ENCODE measurements at places on chromosomes 12 and 14. TPM values are rescaled to one million over a fixed set of nuclear protein-coding genes. Genes with fewer than 3 reads are reported as not detected.

The FLRT2 gene
- total RNA-seq = not detected

The MUCL1 gene
- not detected for total RNA-seq

The FOXA1 gene
- total RNA-seq = 131 TPM

The PMCH gene
- total RNA-seq = not detected

The GRIP1 gene
- 47.4 TPM for total RNA-seq

The ERBB3 gene
- total RNA-seq = 170 TPM

The LMNTD1 gene
- not detected for total RNA-seq

The POTEM gene
- not detected for total RNA-seq

The RTN1 gene
- total RNA-seq = not detected

The SLC6A15 gene
- not detected for total RNA-seq

The CPNE8 gene
- total RNA-seq = 18.6 TPM

The CPM gene
- total RNA-seq = 11.9 TPM

The RIMBP2 gene
- total RNA-seq = 6.1 TPM

- H3K27ac ChIP-seq = no peak overlapping the region
- H3K36me3 ChIP-seq = no peaks in the 10 kb centered on the region
- H3K4me3 ChIP-seq = no peak overlapping the region
Measured at GRCh38 chr12:128966203-128966810, 113.0 kb downstream of the GLT1D1 start.

GRCh38 chr12:6825398-6826124, 2.6 kb upstream of the P3H3 start:
- H3K27me3 ChIP-seq = peaks cover 100% of the 10 kb centered on the region
- no peak overlapping the region for H3K27ac ChIP-seq
- peaks cover 16% of the 10 kb centered on the region for H3K36me3 ChIP-seq

GRCh38 chr14:37253905-37254304, 56.2 kb downstream of the MIPOL1 start:
- no peaks in the 10 kb centered on the region for H3K36me3 ChIP-seq
- H3K4me1 ChIP-seq = peaks cover 15% of the 10 kb centered on the region
- no peak overlapping the region for H3K27ac ChIP-seq
- peak; percentile 55 for DNase-seq
- H3K4me3 ChIP-seq = no peak overlapping the region

GRCh38 chr14:103316721-103317121, 17.3 kb upstream of the EIF5 start:
- peaks cover 15% of the 10 kb centered on the region for H3K27me3 ChIP-seq
- DNase-seq = no peak
- H3K4me1 ChIP-seq = no peaks in the 10 kb centered on the region
- H3K36me3 ChIP-seq = no peaks in the 10 kb centered on the region
- no peak overlapping the region for H3K4me3 ChIP-seq
- H3K27ac ChIP-seq = no peak overlapping the region

DNA sequence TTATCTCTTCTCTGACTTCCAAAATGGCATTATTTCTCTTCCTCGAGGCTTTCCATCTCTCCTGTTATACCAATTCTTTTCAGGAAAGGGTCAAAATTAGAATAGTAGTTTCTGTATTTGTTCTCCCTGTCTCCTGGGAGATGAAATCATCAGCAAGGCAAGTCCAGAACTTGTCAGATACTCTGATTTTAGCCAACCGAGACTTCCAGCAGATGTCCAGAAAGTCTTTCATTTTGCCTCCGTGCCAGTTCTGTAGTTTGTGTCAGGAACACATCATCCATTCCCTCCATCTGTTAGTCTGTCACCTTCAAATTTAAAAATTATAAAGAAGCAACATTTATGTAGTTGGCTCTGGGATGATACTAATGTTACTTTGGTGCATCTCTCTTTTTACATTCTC, 275.7 kb downstream of the CCDC59 start:
- no peaks in the 10 kb centered on the region for H3K4me1 ChIP-seq
- no peak for DNase-seq
- H3K27me3 ChIP-seq = no peaks in the 10 kb centered on the region
- no peak overlapping the region for H3K4me3 ChIP-seq

DNA sequence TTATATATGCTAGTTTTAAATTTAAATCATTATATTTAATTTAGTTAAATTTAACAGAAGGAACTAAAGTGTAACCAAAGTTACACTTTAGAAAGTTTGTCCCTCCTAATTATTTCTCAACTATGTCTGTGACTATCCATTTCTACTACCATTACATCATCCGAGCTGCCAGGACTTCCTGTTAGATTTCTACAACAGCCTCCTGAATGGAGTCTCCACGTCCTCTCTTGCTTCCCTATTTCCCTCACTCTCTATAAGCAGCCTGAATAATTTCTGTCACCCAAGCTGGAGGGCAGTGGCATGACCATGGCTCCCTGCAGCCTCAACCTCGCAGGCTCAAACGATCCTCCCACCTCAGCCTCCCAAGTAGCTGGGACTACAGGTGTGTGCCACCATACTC, 84.1 kb downstream of the TTC7B start:
- H3K27me3 ChIP-seq = no peaks in the 10 kb centered on the region
- H3K27ac ChIP-seq = no peak overlapping the region
- no peaks in the 10 kb centered on the region for H3K36me3 ChIP-seq

DNA sequence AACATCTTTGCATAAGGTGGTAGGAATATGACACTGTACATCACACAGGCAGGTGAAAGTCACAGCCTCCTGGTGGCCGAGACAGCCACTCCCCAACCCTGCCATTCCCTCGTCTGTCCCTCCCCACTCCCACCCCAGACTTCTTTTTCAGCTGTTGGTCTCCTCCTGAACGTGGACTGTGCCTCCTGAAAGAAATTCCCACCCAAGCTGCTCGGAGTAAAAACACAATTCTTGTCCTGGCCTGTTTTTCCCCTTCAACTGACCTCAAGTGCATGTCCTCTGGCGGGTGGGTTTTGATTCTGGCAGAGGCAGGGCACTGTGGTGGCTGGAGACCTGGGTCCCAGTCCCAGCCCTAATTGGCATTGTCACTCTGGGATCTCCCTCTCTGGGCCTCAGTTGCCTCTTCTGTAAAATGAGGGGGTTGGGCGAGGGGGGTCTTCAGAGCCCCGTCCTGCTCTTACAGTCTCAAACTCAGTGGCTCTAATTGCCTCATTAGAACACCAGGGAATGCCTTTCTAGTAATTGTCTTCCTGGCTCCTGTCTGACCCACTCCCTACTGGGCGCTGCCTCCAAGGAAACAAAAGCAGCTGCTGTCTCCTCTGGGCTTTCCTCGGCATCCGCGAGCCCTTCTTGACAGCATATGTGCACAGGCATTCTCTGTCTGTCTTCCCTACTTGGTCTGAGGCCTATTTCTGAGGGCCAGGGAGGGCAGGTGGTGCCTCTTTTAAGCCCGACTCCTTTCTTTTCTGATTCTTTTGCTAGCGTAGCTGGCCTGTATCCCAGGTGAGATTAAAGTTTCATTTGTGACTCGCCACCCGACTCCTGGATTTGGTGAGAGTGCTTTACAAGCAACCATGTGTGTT, 186.6 kb upstream of the RMST start:
- H3K4me1 ChIP-seq = peaks cover 11% of the 10 kb centered on the region
- no peak overlapping the region for H3K27ac ChIP-seq
- peak overlapping the region; percentile 17 for H3K4me3 ChIP-seq
- peaks cover 59% of the 10 kb centered on the region for H3K27me3 ChIP-seq
- DNase-seq = peak; percentile 4
- no peaks in the 10 kb centered on the region for H3K36me3 ChIP-seq

- H3K27ac ChIP-seq = no peak overlapping the region
- no peak overlapping the region for H3K4me3 ChIP-seq
- H3K4me1 ChIP-seq = no peaks in the 10 kb centered on the region
- no peaks in the 10 kb centered on the region for H3K36me3 ChIP-seq
- no peak for DNase-seq
Measured at GRCh38 chr14:23219075-23219474, 18.7 kb upstream of the RNF212B start.

DNA sequence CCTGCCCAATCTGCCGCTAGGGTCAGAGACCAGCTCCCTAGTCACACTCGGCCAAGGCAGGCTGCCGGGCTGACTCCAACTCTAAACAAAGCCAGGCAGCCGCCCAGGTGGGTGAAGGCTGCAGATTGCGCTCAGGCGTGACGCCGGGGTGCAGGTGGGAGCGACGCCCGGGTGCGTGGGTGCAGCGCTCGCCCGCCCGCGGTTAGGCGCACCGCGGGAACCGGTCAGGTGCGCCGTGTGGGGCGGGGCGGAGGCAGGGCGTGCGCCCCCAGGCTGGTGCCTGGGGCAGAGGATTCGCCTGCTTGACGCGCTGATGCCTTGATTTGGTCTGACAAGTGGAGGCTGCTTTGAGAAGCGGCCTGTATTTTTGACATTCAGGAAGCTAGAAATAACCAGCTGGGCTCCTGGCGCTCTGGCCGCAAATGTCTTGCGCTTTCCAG, 126.7 kb upstream of the HIF1A start:
- peaks cover 77% of the 10 kb centered on the region for H3K4me1 ChIP-seq
- H3K27me3 ChIP-seq = no peaks in the 10 kb centered on the region
- H3K4me3 ChIP-seq = peak overlapping the region; percentile 48
- H3K27ac ChIP-seq = peak overlapping the region; percentile 46
- H3K36me3 ChIP-seq = peaks cover 16% of the 10 kb centered on the region

GRCh38 chr12:77384941-77385340, 319.6 kb upstream of the E2F7 start:
- H3K27ac ChIP-seq = no peak overlapping the region
- H3K36me3 ChIP-seq = no peaks in the 10 kb centered on the region
- H3K27me3 ChIP-seq = no peaks in the 10 kb centered on the region
- no peak overlapping the region for H3K4me3 ChIP-seq
- no peaks in the 10 kb centered on the region for H3K4me1 ChIP-seq
- DNase-seq = no peak

DNA sequence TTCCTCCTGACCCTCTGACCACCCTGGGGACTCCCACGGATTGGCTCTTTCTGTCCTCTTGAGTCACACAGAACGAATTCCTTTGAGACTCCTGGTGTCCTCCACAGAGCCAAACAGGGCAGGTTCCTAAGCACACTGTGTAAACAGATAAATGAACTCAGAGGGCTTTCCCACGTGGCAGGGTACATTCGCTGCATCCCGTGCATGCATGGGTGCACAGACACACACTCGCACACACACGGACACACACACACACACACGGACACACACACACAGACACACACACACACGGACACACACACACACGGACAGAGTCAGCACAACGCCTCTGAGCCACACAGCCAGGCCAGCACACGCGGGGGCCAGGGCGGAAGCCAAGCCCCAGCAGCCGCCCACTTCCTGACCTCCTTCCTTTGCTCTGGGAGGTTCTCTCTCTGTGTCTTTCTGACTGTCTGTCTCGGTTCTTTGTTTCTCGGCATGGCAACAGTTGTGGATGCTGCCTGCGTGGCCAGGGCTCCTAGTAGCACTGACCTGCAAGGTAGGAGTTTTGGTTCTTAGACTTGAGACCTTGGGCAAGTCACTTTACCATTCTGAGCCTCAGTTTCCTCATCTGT, 706 bp downstream of the CRACR2A start:
- peaks cover 17% of the 10 kb centered on the region for H3K4me1 ChIP-seq
- peak overlapping the region; percentile 42 for H3K4me3 ChIP-seq
- DNase-seq = no peak
- no peaks in the 10 kb centered on the region for H3K36me3 ChIP-seq

DNA sequence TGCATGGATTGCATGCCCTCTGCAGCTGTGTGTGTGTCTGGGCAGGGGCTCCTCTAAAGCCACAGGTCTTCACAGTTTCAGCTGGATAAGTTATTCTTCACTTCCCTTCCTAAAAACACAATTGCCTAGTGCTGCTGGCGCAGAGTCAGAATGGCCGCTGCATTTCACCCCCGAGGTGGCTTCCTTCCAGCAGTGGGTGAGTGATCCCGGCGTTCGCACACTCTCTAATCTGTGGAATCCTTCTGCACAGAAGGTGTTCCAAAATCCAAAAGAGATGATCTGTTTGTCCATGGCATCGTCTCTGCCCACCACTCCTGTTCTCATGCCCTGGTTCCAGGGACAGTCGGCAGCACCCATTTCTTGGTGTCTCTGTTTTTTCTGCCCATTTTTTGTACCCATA, 340.7 kb downstream of the DPF3 start:
- no peak for DNase-seq
- H3K36me3 ChIP-seq = no peaks in the 10 kb centered on the region
- no peak overlapping the region for H3K4me3 ChIP-seq
- H3K27ac ChIP-seq = no peak overlapping the region

- DNase-seq = peak; percentile 44
- no peaks in the 10 kb centered on the region for H3K36me3 ChIP-seq
- no peak overlapping the region for H3K4me3 ChIP-seq
- no peaks in the 10 kb centered on the region for H3K4me1 ChIP-seq
Measured at GRCh38 chr12:107131832-107132616, 38.7 kb upstream of the CRY1 start.

DNA sequence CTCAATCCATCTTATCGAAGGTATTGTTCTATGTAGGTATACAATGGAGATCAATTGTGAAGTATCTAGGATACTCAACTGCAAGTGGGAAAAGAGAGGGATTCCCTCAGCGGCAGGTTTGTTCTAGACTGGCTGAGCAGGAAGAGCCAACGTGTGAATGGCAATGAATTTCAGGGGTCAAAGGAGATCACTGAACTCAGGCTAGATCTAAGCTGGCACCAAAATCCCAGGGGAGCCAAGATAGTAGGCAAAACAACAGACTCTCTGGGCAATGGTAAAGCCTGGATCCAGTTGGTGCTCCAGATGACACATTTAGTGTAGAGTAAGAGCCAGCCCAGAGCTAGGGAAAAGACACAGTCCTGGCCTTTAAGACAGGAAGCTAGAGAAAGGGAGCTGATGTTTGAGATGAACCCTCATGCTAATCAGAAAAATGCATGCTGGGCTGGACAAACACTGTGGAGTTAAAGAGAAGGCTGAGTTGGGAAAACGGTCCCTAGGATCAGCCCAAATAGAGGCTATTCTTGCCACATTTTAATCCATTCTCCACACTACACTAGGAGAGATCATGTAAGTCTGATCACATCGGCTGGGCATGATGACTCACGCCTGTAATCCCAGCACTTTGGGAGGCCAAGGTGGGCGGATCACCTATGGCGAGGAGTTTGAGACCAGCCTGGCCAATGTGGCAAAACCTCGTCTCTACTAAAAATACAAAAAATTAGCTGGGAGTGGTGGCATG, 45.6 kb downstream of the EFCAB11 start:
- peaks cover 29% of the 10 kb centered on the region for H3K4me1 ChIP-seq
- no peaks in the 10 kb centered on the region for H3K27me3 ChIP-seq
- no peak overlapping the region for H3K27ac ChIP-seq
- DNase-seq = no peak

- no peak overlapping the region for H3K27ac ChIP-seq
- no peaks in the 10 kb centered on the region for H3K27me3 ChIP-seq
- no peak overlapping the region for H3K4me3 ChIP-seq
- DNase-seq = no peak
- H3K36me3 ChIP-seq = no peaks in the 10 kb centered on the region
Measured at GRCh38 chr12:123143736-123144461, 7.0 kb downstream of the PITPNM2 start.

Measured in Calu3 (cell line).